HFF-Myc (cell line): ENCODE measurements at places on chromosomes 5 and 9.
A peak's percentile ranks its signal among the peaks of the same experiment; 100 is the strongest.

DNA sequence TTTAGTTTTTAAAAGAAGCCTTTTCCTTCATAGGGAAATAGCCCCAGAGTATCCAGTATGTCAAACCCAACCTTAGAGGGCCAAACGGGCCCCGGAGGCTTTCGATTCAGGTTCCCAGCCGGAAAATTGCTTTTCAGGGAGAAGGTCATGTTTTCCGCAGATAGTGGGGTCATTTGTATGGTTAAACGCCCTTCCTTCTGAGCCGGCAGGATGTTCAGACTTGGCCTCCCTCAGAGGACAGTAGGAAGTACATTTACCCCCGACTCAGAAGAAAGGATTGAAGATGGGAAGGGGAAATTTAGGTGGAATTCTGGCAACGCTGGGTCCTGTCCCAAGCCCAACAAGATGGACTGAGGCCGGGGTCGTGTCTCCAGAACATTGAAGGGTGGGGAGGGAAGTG is 195.2 kb downstream of the AOPEP start:
- no peak for DNase-seq

GRCh38 chr9:33222031-33222430 is 17.9 kb upstream of the SPINK4 start:
- no peak for DNase-seq

GRCh38 chr5:147303976-147304375 is 69.2 kb downstream of the STK32A start:
- DNase-seq = peak; percentile 5

DNA sequence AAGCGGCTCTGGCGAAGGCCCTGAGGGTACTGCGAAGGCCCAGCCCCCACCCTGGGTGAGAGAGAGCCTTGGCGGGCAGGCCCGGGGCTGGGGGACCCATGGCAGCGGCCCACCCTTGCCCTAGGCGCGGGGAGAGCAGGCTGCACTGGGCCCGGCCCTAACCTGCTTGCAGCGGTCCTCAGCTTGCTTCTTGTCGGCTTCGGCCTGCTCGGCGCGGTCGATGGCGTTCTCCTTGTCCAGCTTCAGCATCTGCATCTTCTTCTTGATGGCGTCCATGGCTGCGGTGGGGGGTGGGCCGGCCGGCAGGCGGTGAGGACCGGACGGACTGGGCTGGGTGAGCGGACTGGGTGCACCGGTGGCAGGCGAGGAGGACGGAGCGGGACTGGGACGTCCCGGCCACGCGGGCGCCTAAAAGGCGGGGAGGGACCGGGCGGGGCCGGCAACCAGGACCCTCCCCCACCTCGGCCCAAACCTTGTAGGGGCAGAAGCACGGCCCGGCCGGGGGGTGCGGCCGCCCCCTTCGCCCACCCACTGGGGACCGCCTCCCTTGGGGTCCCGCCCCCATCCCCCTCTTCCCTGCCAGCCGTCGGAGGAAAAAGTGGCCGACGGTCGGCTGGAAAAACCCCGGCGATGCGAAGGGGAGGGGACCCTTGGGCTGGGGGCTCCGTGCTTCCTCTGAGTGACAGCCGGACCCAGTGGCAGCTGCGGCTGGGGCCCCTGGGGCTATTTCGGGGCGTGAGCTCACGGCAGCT is at the start of gene TPM2:
TPM2 (minus strand) TSS at position 384 of the 752 bp plus-strand sequence; CDS start at position 276, 108 bp downstream.
- DNase-seq = no peak

- DNase-seq = no peak
Measured at GRCh38 chr5:3373391-3373790, 222.2 kb upstream of the IRX1 start.

GRCh38 chr5:169302491-169303118 is 1.7 kb upstream of the SLIT3 start:
- peak; percentile 63 for DNase-seq

- DNase-seq = no peak
Measured at GRCh38 chr9:7094576-7094975, 336.8 kb downstream of the KDM4C start.

DNA sequence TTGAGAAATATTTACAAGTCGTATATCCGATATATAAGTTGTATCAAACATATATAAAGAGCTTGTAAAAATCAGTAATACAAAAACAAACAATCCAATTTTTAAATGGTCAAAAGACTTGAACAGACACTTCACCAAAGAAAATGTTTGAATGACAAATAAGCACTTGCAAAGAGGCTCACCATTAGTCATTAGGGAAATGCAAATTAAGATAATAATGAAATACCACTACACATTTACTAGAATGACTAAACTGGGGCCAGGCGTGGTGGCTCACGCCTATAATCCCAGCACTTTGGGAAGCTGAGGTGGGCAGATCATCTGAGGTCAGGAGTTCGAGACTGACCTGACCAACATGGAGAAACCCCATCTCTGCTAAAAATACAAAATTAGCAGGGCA is 134.6 kb upstream of the HAND1 start:
- DNase-seq = no peak

- no peak for DNase-seq
Measured at GRCh38 chr5:160787240-160787639, 64.8 kb downstream of the ATP10B start.
